Body of pancreas (tissue), 4 donors: ENCODE measurements at places on chromosomes 12 and 14.

- peak; percentile 57 for DNase-seq
These were observed 64.1 kb upstream of the PPP4R3A start for GRCh38 chr14:91573894-91574837.

DNA sequence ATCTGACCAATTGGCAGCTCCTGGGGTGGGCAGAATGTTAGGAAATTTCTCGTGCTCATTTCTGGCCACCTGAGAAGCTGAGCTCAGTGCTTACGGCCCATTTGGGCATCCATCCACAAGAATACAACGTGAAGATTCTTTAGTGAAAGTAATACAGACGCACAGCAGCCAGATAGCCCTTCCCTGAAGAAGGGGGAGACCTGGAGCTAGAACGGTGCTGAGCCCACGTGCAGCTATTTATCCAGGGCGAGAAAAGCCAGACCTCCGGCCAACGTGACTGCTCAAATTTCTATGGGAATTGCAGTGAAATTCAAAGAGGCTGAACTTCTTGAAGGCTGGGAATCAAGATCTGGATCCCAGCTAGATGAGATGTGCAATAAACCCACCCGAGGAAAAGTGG lies 20.7 kb downstream of the NID2 start:
- no peak for DNase-seq

DNA sequence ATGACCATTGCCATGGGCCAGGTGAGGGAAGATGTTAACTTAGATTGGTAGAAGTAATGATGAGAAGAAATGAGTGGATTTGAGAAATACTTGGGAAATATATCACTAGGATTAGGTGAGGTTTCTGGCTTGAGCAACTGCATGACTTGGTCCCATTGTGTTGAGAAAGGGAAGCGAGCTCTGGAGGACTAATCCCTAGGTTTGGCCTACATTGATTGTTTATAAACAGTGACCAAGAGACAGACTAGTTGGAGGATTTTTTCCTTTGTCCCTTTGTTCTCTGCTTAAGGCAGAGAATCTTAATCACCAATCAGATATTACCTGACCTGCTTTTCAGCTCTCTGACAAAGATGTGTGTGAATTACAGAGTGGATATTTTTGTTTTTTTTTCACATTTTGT lies 100.5 kb downstream of the AEBP2 start:
- no peak for DNase-seq

- no peak for DNase-seq
These were observed 910 bp upstream of the TM7SF3 start for GRCh38 chr12:27014859-27015729.

- DNase-seq: no peak
These were observed 1.5 kb downstream of the RFLNA start for GRCh38 chr12:124296295-124296915.

GRCh38 chr12:19855851-19856250 lies 416.6 kb downstream of the AEBP2 start:
- no peak for DNase-seq

GRCh38 chr14:104586832-104587620 lies 7.5 kb downstream of the C14orf180 start:
- DNase-seq: peak; percentile 42

GRCh38 chr12:111451232-111451631 lies 45.5 kb downstream of the SH2B3 start:
- DNase-seq: no peak

DNA sequence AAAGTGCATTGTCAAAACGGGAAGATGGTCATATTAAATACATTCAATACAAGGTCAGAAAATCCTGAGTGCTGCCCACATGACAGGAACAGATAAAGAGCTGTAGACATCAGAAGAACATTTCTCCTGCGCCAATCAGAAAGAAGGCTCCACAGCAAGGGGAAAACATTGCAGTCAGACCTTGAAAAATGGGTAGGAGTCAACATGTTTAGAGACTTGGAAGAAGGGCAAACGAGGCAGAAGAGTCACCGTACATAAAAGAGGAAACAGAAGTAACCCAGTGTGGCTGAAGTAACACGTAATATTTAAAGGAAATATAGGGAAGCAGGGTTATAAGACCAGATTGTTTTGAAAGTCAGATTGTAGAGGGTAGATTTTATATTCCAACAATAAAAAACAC lies 11.9 kb downstream of the SPPL3 start:
- DNase-seq: no peak

- DNase-seq: no peak
These were observed 379.1 kb downstream of the GALC start for GRCh38 chr14:87613881-87614280.

GRCh38 chr14:24270537-24271133 lies 762 bp downstream of the RABGGTA start:
- DNase-seq: no peak

DNA sequence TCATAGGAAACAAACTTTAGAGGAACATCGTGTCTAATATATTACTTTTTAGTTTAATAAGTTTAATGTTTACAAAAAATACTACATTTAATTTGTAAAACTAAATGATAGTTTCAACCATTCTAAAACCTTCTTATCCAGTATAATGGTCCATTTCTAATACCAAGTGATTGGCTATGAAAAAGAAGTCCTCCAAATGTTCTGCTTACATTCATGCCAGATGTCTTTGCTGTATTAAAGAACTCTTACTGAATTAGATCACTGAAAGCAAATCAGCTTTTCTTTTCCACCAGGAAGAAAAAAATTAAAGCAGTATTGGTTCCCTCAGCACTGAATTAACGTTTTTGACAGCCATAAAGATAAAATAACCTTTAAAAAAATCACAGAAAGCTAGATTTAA lies 3.7 kb downstream of the NOVA1 start:
- no peak for DNase-seq

DNA sequence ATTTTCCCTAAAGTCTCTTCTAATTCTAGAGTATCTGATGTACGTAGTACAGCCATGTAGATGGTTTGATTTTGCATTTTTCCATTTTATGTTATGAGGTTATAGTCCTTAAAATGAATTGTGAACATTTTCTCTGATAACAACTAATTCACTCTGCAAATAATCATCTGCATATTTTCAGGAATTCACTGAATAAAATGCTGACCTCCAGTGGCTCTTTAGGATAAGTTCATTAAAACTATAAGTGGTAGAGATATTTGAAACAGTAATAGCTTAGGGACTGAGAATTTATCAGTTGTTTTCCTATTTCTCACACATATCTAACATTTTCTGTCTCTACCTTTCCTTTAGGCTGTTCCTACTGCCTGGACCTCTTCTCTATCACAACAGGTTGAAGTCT lies 4.4 kb downstream of the MSRB3 start:
- DNase-seq: no peak

- DNase-seq: no peak
These were observed 2.2 kb downstream of the GABARAPL1 start for GRCh38 chr12:10214895-10215267.

GRCh38 chr12:129622566-129622965 lies 281.3 kb downstream of the TMEM132D start:
- DNase-seq: no peak

GRCh38 chr12:109961201-109961600 lies 35.0 kb downstream of the GIT2 start:
- DNase-seq: no peak

DNA sequence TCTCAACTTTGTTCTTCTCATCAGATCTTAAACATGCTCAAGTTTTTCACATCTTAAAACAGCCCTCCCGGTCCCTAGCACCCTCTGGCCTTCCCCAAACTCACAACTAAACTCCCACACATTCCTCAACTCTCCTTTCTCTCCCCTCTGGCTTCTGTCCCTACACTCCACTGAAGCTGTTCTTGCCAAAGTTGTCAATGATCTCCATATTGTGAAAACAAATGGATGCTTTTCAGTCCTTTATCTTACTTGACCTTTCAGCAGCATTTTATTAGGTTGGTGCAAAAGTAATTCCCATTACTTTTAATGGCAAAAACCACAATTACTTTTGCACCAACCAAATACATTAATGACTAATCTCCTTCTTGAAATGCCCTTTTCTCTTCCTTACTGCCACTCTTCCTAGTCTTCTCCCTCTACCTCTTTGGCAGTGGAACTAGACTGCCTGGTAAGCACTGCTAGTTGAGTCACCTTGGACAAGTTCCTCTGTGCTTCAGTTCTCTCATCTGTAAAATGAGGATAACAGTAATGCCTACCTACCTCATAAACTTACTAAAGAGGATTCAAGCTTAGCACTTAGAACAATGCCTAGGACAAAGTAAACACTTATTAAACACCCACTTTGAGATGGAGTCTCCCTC lies 16.0 kb downstream of the CERS5 start:
- DNase-seq: no peak

DNA sequence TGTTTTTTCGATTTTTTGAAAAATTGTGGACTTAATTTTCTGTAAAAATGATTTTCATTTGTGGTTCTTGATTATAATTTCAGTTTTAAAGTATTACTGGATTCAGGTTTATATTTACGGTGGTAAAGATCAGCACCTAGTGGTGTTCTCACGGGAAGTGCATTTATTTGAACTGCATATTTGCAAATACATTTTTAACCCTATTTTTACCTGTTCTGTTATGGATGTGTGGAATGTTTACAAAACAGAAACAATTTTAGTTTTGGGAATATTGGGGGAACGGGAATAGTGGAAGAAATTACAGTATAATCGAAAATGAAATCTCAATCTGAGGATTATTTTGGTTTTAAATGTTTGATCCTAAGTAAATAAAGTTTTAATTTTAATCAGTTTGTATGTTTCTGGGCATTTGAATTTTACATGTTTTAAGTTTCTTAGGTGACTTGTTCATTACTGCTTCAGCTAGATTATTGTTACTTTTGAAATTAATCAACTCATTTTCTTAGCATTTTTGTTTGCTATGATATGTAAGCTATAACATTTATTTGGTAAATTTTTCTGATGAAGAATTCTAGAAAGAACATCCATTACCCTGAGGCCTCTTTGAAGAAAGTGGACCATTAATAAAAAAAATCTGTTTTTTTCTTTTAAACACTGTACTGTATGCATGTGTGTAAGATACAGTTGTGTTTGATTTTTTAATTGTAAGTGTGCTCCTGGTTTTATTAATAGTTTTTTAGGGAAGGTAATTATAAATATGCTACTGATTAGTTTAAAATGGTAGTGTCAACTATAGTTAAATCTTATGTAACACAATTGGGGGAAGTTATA lies 942 bp downstream of the ATF7IP start:
- peak; percentile 12 for DNase-seq

- DNase-seq: no peak
These were observed 26.0 kb upstream of the VPS37B start for GRCh38 chr12:122921917-122922316.

DNA sequence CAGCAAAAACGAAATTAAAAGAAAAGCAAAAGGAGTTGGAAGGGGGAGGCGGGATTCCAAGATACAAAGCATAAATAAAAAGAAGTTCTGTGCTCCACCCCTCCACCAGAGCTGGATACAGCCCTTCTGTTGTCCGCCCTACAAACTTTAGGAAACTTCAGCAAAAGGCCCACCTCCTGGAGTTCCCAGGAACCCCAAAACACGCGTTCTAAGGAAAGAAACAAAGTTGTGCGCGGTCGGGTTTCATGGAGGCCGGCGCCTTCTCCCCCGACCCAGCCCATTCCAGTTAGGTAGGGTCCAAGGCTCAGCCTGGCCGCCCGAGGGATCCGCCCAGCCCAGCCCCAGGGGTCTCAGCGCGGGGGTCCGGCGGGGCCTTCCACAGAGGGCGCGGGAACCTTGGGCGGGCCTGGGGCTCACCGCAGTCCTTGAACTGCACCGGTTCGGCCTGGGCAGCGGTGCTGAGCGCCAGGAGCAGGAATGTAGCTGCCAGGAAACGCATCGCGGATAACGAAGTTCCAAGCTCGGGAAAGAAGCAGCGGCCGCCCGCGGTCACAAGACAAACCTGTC lies at the start of gene NPC2:
Gene NPC2, minus strand, starts transcription at position 530 of the 567 bp plus-strand sequence. Its CDS starts 31 bp downstream, at position 499.
- no peak for DNase-seq

DNA sequence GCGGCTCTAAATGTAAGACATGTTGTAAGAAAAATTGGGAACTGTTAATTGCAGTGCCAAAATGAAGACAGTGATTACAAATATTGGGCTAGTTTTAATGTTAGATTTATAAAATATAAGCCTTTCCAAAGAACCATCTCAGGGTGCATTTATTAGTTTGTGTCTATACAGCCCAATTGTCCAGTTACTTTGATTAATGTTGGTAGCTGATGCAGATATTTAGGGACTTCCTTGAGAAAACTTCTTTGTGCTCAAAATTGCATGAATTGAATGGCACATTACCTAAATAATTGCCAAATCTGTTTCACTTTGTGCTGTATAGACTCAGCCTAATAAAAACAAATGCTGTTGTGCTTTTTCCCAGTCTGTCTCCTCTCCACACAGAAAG lies 83.7 kb downstream of the DAD1 start:
- no peak for DNase-seq

DNA sequence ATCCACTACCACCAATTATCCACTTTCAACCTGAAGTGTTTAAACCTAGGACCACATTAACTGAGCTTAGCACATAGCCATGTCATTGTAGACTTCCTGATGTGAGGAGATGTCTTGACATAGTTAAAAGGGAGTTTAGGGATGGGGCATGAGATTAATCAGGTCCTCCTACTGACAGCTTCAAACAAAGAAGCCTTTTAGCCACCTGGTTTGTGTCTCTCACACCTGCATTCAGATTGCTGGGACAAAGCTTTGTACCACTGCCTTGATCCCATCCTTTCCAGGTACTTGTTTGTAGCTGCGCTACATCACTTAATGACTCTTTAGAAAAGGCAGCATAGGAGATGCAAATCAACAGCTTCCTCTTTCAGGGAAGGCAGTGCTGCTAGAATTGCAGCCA lies 340.7 kb upstream of the DDHD1 start:
- DNase-seq: no peak

- DNase-seq: no peak
These were observed 10.9 kb downstream of the TCHP start for GRCh38 chr12:109910969-109911348.

DNA sequence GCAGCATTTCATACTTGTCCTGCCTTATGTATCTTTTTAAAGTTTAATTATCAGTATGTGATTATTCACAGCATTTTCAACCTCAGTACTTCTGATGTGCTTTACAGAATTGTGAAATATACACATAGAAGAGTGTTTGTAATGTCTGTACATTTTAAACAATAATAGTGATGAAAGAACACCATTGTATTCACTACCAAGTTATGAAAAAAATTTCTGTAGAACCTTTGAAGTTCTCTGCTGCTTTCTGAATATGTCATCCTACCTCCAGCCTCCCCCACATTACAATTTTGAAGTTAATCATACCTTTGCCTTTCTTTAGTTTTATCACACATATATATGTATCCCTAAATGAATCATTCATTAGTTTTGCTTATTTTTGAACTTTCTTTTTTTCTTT lies 24.8 kb downstream of the FRMD6 start:
- no peak for DNase-seq

DNA sequence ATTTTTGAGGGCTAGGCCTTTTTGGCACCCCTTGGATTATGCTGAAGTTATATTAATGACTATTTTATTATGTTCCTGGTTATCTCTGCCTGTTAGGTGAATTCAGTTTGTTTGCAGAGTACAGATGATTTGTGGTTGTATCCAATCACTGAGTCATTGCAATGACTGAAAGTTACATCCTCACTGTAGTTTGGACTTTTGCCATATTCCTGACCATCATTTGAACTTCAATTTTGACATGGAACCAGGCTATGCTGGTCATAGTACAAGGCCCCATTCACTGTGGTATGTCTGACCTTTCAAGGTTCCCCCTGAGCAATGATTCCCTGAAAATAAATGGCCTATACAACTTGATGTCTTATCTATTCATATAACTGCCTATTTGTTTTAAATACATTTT lies 621.0 kb downstream of the CCER1 start:
- no peak for DNase-seq

- DNase-seq: no peak
These were observed 10.9 kb downstream of the CLEC7A start for GRCh38 chr12:10119066-10119465.

GRCh38 chr14:84527706-84528105 lies 1002.2 kb upstream of the FLRT2 start:
- no peak for DNase-seq

GRCh38 chr14:71931492-71932228 lies 569 bp upstream of the RGS6 start:
- DNase-seq: no peak
